ENCODE measurements at places on chromosomes 3 and 15.

DNA sequence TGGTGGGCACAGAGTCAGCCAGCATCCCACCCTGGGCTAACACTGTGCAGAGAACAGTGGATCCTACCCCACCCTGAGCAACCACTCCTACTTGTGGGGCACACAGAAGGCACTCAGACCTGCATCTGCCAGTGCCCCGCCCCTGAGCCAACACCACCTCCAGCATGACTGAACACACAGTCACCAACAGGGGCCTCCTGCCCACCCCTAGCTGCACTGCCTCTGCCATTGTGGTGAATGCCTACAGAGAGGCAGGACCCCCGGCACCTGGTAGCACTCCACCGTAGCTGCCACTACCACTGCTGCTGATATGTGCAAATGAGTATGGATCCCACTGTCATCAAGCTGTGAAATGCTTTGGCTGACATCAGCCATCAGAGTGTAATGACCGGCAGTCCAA is 123.1 kb downstream of the ADAMTSL3 start:
- DNase-seq, result no peak

- no peak for DNase-seq
Observed at GRCh38 chr3:129746629-129747028, 140.2 kb upstream of the PLXND1 start.

DNA sequence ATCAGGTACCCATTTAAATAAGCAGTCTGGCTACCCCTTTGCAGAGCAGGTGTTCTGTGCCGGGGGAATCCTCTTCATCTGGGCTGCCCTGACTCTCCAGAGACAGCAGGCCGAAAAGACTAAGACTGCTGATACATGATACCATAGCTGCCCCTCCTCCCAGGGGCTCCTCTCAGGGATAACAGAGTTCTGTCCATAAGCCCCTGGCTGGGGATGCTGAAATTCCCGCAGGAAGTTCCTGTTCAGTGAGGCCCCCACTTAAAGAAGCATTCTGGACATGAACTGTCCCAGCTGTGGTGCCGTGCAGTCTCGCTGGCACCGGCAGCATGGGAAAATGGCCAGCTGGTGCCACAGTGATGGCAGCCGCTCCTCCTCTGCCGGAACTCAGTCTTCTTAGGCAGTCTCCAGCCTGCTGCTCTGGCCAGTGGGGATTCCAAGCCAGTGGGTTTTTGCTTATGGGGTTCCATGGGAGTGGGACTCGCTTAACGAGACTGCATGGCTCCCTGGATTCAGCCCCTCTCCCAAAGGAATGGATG is 1026.2 kb downstream of the NAALADL2 start:
- DNase-seq, result no peak

DNA sequence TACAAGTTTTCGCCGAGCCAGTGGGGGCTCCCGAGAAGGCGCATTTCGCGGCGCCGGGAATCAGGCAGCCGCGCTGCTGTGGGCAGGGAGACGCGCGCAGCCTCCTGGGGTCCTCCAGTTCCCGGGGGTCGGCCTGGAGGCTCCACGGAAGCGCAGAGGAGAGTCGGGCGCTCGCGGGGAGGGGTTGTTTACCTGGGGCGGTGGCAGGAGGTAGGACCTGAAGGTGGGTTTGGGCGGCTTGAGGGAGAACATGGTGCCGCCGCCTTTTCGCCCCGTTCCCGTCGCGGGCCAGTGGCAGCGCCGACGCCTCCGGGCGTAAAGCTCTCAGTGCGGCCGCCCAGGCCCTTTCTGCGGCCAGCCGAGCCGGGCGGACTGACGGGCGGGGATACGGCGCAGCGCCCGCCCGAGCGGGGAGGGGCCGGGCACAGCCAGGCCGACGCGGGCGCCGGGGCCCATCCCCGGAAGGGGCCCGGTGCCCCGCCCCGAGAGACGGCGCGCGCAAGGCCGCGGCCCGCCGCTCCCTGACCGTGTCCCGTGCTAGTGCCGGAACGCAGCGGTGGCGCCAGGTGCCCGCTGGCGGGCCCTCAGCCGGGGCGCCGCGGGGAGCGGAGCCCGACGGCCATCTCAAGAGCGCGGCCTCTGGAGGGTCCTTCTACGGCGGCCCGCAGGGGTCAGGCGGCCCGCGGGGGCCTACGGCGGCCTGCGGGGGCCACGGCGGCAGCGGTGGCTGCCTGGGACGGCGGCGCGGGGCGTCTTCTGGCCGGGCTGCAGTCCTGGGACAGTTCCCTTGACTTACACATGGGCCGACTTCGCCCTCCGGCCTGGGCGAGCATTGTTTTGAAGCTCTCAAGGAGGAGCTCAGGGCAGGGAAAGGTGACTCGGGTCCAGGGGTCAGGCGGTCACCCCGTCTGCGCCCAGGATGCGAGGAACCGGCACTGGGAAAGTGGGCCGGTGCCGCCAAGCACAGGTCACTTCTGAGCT is at the start of gene MTMR10:
TSS of gene MTMR10 (minus strand) at position 374 of the 981 bp plus-strand sequence. CDS start at position 252, 122 bp downstream.
- peak; percentile 76 for DNase-seq

DNA sequence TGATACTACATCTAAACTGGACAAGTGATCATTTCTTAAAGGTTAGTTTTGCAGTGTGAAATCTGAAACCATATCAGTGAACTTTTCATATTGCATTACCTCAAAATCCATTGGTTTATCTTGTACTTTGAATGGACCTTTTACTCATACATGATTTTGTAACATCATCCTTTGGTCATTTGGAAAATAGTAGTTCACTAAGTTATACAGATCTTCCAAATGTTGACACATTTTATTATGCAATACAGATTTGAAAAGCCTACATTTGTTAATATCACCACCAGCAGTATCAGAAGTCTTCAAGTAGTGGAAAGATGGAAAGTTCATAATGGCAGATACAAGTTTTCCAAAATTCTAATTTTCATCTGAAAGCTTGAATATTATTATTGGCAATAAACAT is 64.0 kb upstream of the CDV3 start:
- no peak for DNase-seq

GRCh38 chr3:102081572-102082289 is 232.4 kb downstream of the NFKBIZ start:
- no peak for DNase-seq

DNA sequence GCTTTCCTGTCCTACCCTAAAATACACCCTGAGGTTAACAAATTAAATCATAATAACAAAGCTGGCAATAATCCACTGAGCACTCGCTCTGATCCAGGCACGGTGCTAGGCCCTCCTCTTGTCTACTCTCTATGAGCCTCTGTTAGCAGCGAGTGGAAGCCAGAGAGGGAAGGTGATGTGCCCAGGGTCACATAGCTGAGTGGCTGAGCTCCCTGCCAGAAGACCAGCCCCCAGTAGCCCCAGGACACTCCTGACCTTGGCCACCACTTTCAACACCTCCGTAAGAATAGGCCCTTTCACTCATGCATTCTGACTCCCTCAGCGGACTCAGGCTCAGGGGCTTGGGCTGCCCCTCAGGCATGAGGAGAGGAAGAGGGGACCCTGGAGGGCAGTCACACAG is 9.5 kb upstream of the PRKCD start:
- no peak for DNase-seq

- no peak for DNase-seq
Observed at GRCh38 chr3:24493746-24494617, 668 bp downstream of the THRB start.

GRCh38 chr3:195178124-195178910 is 92.6 kb downstream of the XXYLT1 start:
- no peak for DNase-seq

DNA sequence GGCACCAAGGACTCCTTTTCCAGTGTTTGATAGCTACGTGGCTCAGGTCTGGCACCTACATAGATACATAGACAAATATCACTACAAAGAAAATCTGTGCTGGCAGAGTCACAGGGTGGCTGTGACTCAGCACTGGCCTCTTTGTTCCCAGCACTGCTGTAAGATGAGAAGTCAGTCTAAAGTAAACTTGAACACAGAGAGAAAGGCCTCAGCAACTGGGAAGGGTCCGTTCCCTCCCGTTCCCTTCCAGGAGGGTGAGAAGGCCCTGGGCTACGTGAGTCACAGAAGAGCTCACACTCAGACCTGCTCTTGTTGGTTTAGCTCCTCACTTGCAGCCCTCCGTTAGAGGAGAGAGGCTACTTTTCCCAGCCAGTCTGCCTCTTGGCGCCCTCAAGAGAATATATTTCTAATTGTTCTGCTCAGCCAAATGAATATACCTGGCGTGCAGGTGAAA is 23.1 kb downstream of the ANXA2 start:
- DNase-seq, result no peak

- DNase-seq, result no peak
Observed at GRCh38 chr15:101620671-101621070, 31.5 kb downstream of the TM2D3 start.

DNA sequence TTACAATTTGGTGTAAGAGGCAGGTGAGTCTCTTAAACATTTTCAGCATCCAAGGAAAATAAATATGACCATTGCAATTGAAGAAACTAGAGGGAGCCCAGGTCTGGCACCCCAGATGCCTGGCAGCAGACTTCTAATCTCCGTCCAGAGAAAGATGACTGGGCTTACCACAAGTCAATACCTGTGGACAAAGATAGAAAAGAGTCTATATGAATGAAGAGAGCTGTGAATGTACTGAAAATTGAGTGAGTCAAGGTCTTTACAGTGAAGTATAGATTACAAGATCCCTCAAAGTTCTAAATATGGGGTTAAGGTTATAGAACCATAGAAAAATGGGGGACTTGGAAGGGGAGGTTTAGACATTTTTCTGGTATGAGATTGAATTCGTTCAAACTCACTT is 827.4 kb upstream of the NR2F2 start:
- no peak for DNase-seq

- DNase-seq, result no peak
Observed at GRCh38 chr3:171792531-171792930, 17.8 kb downstream of the PLD1 start.

DNA sequence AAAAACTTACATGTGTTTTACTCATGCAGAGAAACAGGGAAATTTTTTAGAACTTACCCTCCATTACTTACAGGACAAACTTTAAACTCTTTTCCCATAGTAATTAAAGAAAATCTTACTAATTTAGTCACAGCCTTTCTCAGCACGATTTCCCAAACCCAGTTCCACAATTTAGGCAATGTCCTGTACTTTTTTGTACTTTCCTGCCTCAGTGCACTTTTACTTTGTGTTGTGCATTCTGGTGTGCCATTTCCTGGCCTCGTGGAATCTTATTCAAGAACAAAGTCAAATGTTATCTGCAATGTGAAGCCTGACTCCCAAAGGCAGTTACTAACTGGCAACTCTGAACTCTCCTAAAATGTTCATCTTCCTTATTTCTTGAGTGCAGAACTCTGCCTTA is 1.9 kb downstream of the SLC33A1 start:
- DNase-seq, result no peak

DNA sequence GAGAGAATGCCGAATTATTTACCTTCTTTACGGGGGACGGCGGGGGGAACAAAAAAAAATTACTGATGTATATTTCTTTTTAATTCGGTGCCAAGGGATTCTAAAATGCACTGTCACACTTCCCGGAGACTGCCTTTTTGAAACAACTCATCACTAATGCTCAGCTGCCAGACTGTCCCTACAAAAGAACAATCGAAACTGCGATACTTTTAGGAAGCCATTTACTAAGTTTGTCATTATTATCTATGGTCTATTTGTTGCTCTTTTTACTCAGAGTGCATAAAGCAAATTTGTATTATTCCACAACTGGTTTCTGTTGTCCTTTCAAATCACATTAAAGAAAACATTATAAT is 60.8 kb downstream of the TM4SF4 start:
- no peak for DNase-seq

- DNase-seq, result no peak
Observed at GRCh38 chr3:194267744-194268653, 83.1 kb downstream of the CPN2 start.

DNA sequence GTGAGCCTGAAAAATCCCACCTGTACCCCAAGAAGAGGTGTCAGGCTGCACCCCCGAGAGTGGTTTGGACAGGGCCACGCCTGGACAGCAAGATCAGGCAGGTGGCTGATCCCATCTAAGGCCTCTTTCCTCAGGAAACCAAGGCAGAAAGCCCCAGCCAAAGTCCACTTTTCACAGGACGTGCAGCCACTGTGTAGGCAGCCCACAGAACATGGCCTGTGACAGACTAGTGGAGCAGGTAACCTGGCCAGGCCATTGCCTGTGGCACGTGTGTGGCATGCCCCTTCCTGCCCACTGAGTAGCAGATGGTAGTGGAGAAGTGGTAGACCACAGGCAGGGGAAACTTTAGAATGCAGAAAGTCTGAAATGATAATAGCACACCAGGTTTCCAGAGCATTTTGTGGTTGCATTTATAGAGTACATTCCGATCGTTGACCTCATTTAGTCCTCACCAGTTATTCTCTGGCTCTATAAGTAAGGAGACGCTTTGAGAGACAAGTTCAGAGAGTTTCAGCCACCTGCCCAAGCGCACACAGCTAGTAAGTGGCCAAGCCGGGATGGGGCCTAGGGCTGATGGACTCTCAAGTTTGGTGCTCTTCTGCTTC is 68.7 kb downstream of the AAGAB start:
- DNase-seq, result peak; percentile 44

- DNase-seq, result no peak
Observed at GRCh38 chr3:171788546-171789351, 21.5 kb downstream of the PLD1 start.

- no peak for DNase-seq
Observed at GRCh38 chr15:62737551-62737950, 305.0 kb upstream of the TPM1 start.

GRCh38 chr15:58069008-58069407 is 3.5 kb upstream of the ALDH1A2 start:
- DNase-seq, result no peak

GRCh38 chr3:53045518-53046170 is at the start of gene SFMBT1:
Gene SFMBT1 (minus strand): TSS chr3:53046073. CDS start chr3:52969128, 76,945 bp downstream.
- DNase-seq, result peak; percentile 83

- no peak for DNase-seq
Observed at GRCh38 chr3:127735767-127736693, 63.3 kb downstream of the ABTB1 start.

DNA sequence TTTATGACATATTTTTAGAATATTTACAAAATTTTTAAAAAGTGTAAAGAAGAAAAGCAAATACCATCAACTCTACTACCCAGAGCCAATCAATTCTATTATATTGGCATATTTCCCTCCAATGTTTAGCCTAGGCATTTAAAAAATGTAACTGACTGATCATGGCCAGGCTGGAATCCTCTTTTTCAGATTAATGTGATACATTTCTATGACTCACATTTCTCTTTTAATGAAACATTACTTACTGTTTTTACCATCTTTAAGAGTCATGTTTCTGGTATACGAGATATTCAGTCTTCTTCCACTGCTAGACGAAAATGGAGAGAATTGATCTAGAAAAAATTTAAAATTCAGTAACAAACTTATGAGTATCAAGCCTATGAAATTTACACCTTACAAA is 53.4 kb upstream of the DCUN1D1 start:
- no peak for DNase-seq

DNA sequence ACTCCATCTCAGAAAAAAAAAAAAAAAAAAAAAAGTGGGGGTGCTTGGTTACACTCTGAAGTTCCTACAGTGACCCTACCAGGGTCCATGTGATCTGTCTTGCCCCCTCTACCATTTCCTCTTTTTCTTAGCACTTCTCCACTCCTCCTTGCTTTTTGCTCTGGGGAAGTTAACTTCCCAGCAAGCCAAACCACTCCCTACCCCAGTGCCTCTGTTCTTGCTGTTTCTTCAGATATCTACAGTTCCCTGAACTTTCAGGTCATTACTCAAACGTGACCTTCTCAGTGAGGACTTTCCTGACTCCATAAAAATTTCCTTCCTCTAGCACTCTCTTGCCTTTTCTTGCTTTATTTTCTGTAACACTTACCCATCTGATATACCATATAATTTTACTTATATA is 61.1 kb upstream of the GCNT3 start:
- DNase-seq, result no peak

Data from activated CD4-positive, alpha-beta memory T cell treated with anti-CD3 and anti-CD28 coated beads for 36 hours (primary cell).